Activated T-helper 2 cell treated with anti-CD3 and anti-CD28 coated beads, Interferon-gamma antibody, Interleukin-2, Interleukin-4, amounts not matched to agents 10 μg/mL and 5 μg/mL and 100 μg/mL, durations not matched to agents 14 hours and 24 hours and 36 hours (primary cell): ENCODE measurements at places on chromosomes 11 and 22. TPM values are rescaled to one million over a fixed set of nuclear protein-coding genes. Genes with fewer than 3 reads are reported as not detected.

DNA sequence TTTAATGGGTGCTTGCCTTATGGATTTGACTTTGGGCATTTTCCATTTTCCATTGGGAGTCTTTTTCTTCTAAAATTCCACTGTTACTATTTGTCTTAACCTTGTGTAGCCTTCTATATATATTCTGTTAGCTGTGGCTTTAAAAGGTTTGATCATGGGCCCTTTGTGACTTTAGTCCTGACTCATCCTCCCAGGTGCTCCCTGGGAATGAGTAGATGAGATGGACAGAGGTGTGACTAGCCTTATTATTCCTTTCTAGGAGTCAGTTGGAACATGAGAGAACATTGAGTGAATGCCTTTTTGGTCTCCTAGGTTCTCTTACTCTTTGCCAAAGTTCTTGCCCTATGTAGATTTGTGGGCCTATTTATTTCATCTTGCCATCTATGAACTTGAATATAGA is 39.0 kb downstream of the DDX10 start:
- DNase-seq = no peak

DNA sequence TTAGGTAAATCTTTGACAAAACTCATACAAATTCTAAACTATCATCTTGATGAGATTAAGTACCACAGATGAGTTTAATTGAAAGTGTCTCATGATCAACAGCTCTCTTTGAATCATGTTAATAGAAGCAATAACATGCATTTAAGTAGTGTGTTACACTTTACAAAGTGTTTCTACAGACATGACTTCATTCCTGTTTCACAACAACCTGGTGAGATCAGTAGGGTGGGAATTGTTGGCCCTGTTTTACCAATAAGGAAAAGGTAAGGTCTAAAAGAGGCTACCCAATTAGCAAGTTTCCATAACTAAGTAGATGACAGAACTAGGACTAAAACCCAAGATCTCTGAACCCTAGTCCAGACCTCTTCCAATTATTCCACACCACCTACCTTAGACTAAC is 12.7 kb upstream of the PRSS23 start:
- no peak for DNase-seq

SART1 gene
- 81.7 and 98.5 TPM in 2 replicates for total RNA-seq

MYEOV gene
- 0.09 TPM in 1 of 2 replicates, not detected in the other for total RNA-seq

GRCh38 chr11:77568306-77568705 is 21.4 kb upstream of the AQP11 start:
- no peak for DNase-seq
